ENCODE measurements at places on chromosomes 7 and 10.

DNA sequence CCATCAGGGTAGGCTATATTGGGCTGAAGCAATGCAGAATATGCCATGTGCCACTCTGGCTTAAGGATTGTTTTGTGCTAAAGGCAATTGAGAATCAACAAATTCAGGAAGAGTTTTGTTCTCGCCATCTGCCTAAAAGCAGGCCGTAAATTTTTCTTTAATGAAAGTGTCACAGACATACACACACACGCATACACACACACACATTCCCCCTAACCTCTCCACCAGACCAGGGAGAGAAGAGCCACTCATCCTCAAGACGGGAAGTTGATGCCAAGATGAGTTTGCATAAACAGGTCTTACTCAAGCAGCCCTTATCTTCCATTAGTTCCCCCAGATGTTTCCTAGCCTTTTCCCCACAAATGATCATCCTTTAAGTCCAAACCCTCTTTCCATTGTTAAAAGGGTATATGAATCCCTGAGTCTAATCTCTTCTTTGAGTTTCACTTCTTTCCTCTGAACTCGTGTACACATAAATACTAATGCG is 59.6 kb upstream of the TRIM24 start:
- no peak for DNase-seq

DNA sequence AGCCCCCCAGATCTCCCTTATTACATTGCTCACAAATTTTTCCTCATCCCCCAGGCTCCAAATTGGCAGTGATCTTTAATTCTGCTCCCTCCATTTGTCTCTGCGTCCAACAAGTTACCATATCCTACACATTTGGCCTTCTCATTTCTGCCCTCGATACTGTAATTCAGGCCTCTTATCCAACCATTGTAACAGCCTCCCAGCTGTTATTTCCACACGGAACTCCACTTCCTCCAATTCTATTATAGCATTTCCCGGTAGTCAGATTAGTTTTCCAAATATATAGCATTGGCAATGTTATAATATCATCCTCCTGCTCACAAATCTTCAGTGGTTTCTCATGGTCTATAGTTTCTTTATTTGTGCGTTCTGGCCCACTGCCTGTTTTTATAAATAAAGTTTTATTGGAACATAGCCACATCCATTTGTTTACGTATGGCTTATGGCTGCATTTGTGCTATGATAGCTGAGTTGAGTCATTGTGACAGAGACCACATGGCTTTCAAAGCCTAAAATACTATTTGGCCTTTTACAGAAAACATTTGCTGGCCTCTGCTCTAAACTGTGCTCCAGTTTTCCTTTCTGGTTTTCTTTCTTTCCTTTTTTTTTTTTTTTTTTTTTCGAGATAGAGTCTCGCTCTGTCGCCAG is 126.5 kb upstream of the ZNF438 start:
- no peak for DNase-seq

- no peak for DNase-seq
These were observed 157.1 kb downstream of the PIP4K2A start for GRCh38 chr10:22557321-22557720.

DNA sequence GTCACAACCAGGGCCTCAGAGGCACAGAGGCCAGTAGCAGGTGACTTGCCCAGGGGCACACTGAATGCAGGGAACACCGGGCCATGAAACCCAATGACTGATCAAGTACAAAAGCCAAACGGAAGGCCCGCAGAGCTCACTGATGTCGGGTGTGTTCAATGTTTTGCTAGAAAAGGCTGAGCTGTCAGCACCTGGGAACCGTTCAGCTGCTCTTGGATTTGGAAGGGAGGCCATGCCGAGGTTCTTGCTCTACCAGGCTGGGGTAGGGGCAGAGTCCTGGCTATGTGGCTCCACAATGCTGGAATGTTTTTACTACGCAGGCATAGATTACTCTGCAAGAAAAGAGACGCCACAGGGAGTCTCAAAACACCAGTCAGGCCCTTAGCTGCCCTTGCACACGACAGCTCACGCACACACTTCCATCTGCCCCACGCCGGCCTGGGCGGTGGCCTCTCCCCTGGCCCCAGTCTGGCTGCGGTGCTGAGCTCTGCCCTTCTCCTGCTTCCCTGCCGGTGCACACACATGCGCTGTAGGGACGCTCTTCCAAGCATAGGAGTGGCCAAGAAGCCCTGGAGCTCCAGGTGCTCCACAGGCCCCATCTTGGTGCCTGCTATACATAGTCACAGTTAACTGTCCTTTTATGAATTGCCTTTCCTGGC is 79.9 kb downstream of the ZRANB1 start:
- DNase-seq, result no peak

- DNase-seq, result no peak
These were observed 52.2 kb downstream of the IRF5 start for GRCh38 chr7:128989961-128990360.

GRCh38 chr7:22176791-22177412 is 180.1 kb downstream of the RAPGEF5 start:
- DNase-seq, result no peak

- no peak for DNase-seq
These were observed at the start of gene SOSTDC1 for GRCh38 chr7:16465469-16466361. Gene SOSTDC1 (minus strand): TSS chr7:16465738. CDS start chr7:16465668, 70 bp downstream.

GRCh38 chr10:123962756-123963530 is 71.3 kb upstream of the CPXM2 start:
- DNase-seq, result no peak

GRCh38 chr10:52322323-52322722 is 8.2 kb downstream of the DKK1 start:
- DNase-seq, result no peak

GRCh38 chr10:55374917-55375316 is 573.9 kb upstream of the PCDH15 start:
- DNase-seq, result no peak

DNA sequence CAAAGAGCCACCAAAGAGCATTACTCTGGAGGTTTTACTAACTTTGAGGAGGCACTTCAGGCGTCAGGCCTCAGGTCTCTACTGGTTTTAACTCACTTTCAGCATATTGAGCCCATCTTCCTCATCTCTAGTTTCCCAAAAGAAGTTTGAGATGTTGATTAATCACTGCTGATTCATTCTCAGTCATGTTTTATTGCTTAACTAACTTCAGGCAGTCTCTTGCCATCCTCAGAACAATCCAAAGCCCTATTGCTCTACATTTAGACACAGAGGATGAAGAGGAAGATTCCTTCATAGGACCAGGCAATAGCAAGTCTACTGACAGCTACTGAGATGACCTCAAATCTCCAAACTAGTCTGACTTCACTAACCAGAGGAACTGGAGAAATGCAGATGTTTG is 39.1 kb upstream of the BET1 start:
- no peak for DNase-seq

DNA sequence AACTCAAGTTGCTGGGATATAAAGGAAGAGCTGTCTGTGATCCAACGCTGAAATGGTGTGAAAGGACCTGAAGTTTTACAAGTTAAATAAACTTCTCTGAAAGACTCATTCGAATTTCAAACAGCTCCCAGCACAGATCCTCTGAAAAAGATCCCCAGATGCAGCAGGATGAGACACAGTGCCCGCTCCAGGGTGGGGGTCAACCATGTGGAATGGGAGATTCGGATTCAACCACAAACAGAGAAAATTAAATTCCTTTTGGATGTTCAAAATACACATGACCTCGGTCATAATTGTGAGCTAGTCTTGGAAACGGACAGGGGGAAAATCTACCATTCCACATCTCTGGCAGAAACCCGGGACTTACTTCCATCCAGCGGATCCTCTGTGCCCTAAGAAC is 119.6 kb downstream of the PRKAG2 start:
- DNase-seq, result no peak

- DNase-seq, result no peak
These were observed 129.3 kb downstream of the GFRA1 start for GRCh38 chr10:116143673-116144222.

DNA sequence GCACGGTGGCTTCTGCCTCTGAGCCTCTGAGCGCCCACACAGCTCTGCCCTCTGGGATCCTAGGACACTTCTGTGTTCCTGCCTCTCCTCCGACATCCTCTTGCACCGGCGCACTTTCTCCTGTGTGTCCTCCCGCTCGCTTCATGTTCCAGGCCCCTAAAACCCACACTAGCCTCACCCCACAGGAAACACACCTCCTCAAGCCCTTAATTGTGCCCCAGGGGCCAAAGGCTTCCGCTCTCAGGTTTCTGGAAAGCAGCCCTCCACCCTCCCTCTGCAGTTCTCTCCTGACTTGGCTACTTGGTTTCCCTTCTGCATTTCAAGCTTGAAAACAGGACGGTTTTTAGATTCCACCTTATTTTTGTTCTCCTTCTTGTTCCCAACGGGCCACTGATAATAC is 7.3 kb downstream of the GFRA1 start:
- DNase-seq, result no peak

DNA sequence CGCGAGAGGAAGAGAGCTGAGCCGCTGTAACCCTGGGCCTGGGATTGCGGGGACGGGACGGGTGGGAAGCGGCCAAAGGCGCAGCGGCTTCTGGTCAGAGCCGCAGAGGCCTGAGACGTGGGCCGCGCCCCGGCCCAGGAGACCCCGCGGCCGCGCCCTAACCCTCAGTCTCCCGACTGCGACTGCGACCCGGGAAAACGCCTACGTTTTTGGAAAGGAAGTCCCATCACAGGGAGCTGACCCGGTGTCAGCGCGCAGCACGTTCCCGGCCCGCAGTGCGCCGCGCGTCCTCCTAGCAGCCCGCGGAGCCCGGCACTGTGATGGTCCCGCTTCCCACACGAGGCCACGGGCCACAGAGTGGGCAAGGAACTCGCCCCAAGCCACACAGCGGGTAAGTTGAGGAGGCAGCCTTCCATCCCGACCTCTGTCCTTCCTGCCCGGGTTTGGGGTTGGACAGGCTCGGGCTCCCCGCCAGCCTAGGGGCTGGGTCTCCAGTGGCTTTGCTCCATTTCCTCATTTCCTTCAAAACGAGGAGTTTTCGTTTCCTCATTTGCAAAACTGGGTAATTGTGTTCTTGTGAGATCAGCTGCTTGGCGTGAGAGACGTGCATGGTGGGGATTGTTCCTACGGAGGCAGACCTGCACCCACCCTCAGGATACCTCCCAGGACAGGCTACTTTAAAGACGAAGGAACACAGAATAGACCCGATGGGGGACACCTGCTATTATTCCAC is 1.2 kb downstream of the GPNMB start:
- DNase-seq, result peak; percentile 40

DNA sequence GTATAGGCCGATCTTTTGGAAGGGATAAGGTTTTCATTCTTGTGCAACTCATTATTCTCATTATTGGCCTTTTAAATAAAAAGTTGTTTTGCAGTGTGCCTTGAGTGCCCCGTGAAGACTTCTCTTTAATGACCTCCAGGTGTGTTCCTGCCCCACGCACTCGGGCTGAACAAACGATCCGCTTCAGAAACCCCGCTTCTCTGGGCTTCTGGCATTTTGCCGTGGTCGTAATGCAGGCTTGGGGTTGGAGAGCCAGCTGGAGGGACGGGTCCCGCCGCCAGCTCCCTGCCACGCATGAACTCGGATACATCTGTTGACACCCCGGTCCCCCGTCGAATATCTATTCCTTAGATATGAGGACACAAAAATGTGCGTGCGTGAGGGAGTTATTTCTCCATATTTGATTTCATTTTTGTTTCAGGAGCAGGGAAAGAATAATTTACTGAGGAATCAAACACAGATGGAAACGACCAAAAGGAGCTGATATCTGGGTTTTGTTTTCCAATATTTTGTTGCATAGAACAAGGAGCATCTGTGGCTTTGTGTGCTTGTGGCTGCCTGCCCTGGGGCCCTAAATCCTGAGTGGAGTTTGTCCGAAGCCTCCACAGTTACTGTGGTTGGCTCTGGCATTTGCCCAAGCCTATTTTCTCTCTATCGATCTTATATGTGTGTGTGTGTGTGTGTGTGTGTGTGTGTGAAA is 17.0 kb upstream of the TTYH3 start:
- no peak for DNase-seq

DNA sequence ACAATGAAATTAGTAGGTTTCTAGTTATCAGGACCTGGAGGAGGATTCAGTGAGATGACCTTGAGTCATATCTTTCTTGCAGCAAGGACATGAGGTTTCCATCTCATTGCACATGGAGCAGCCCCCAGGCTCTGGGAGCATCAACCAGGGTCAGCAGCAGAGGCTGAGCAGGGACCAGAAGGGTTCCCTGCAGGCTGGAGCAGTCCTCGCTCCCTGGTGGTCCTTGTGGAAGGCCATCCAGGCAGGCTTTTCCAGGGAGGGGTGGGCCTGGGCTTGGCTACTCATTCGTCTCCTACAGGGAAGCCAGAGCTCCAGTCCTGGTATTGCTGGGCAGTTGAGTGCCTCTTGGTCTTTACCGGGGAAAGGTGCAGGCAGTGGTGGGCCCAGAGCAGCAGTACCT is 587.5 kb downstream of the GLRX3 start:
- DNase-seq, result no peak

DNA sequence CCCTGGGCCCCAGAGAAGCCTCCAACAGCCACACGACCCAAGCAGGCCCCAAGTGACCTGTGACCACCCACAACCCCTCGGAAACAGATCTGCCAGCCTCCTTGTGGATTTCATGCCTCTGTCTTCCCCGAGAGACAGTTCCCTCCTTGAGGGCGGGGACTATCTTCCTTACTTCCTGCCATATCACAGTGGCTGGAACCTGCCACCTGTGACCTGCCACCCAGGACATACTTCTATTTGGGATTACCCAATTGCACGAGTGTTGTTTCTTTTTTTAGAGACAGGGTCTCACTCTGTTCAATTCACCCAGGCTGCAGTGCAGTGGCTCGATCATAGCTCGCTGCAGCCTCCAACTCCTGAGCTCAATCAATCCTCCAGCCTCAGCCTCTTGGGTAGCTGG is 25.9 kb downstream of the TNRC18 start:
- no peak for DNase-seq

DNA sequence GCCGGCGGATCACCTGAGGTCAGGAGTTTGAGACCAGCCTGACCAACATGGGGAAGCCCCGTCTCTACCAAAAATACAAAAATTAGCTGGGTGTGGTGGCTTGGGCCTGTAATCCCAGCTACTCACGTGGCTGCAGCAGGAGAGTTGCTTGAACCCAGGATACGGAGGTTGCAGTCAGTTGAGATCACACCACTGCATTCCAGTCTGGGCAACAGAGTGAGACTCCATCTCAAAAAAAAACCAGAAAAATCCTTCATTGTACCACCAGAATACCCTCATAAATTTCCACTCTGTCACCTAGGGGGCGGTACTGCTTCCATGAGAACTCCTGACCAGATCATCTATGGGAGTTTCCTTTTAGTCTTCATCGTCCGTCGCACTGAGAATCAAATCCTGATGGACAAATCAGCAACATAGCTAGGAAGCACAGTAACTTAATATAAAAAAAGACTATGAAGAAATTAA is 225.8 kb upstream of the KLF14 start:
- DNase-seq, result no peak

GRCh38 chr10:8182806-8183205 is 128.3 kb downstream of the GATA3 start:
- no peak for DNase-seq

Data from bone marrow (tissue), 2 donors.